Stimulated activated CD4-positive, alpha-beta T cell treated with anti-CD3 and anti-CD28 coated beads, TNF-alpha, amount 100 ng/mL, for 24 hours (primary cell): ENCODE measurements at places on chromosomes 3 and 15.

- no peak for DNase-seq
Observed at GRCh38 chr3:126349611-126350501, 7.4 kb downstream of the KLF15 start.

GRCh38 chr15:96503276-96503675, 172.8 kb downstream of the NR2F2 start:
- DNase-seq = no peak

GRCh38 chr3:177282119-177282655, 84.9 kb upstream of the TBL1XR1 start:
- no peak for DNase-seq

GRCh38 chr15:74402337-74402841, 31.4 kb downstream of the SEMA7A start:
- DNase-seq = no peak

DNA sequence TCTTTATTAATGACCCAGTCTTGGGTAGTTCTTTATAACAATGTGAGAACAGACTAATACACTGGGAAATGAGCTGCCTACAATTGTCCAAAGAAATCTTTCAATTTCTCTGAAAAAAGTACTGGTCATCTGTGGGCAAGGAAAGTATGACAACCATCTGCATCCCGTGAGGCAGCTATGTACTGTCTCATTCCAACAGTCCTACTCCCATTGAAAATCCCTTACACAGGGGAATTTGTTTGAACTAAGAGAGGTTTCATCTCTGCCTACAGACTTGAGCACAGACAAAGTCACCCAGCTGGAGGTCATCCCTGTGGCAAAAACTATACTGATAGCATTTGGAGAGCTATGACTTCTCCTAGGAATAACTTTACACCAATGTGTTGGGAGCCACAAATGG, 27.1 kb downstream of the SHC4 start:
- DNase-seq = no peak

DNA sequence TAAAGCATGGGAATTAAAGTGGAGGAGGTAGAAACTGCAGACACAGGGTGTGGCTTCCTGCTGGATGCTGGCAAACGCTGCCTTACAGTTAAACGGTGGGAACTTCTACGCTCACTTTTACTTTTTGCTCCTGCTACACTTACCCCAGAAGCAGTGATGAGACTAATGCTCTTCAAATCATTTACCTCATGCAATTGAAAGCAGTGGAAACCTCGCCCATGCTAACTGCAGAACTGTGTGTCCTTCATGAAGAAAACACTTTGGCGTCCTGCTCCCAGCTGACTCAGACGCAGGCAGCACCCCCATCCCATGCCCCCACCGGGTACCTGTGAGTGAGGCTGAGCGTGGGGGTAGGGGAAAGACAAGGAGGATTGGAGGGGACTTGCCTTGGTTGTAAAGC, 31.8 kb downstream of the UPK1B start:
- no peak for DNase-seq
